ENCODE measurements at places on chromosomes 1 and 21.
A peak's percentile ranks its signal among the peaks of the same experiment; 100 is the strongest.

DNA sequence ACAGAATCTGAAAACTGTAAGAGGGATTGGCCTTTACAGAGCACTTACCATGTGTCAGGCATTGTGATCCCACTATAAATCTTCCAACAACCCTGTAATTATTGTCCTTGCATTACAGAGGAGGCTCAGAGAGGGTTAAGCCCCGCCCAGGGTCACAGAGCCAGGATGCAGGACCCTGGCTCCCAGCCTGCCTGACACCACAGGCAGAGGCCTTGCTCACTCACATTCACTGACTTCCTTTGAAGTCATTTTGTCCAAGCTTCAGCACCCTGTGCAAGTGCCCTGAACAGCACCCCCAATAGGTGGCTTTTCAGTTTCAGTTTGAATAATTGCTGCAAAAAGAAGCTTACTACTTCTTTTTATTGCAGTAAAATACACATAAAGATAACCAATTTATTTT lies 256.8 kb upstream of the NFIA start:
- DNase-seq: no peak

DNA sequence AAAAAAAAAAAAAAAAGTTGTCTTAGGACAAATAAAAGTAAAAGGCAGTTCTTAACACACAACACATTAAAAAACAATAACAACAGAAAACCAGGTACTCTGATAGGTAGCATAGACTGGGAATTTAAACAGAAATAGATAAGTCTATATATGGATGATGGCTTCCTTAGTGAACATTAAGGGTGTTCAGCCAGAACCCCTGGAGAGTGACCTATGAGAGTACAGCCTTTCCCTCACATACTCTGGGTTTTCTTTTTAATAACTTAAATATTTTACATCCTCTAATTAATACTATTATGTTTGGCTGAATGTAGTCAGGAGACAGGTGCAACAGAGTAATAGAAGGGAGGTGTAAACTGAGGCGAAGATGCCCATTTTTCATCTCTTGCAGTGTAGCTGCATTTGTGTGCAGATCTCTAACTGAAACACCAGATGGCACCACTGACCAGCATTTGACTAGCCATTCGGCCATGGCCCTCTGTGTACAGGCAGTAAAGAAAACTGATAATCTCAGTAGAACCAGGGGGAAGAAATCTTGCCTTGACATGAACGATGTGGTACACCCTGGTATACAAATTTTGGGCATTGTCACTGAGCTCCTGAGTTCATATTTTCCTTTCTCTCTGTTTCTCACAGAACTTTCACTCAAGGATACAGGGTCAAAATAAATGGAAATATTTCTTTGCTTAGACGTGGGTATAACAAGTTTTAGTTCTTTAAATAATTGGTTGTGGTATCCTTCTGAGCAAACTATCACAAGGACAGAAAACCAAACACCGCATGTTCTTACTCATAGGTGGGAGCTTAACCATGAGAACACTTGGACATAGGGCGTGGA lies 7.6 kb downstream of the TTF2 start:
- DNase-seq: no peak

- DNase-seq: peak; percentile 62
These were observed 411.0 kb upstream of the ESRRG start for GRCh38 chr1:217133958-217134856.

GRCh38 chr1:209870151-209870831 lies 42.5 kb downstream of the UTP25 start:
- no peak for DNase-seq

GRCh38 chr1:170562646-170563338 lies 30.8 kb downstream of the GORAB start:
- no peak for DNase-seq

DNA sequence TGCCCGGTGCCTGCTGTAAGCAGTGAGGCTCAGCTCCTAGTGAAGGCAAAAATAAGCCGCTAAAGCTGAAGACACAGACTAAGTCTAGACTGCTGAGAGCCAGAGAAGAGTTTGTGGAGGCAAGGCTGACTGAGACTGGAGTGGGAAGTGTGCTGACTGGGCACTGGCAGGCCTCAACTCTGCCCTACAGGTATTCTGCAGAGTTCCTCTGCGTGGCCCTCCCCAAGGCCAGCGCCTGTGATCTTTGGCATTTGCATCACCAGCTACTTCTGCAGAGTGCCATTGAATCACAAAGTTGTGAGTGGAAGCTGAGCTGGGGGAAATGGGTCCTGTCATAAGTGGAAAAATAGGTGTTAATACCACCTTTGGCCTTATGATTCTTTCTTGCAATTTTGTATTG lies 905.7 kb downstream of the PLA2G4A start:
- no peak for DNase-seq

DNA sequence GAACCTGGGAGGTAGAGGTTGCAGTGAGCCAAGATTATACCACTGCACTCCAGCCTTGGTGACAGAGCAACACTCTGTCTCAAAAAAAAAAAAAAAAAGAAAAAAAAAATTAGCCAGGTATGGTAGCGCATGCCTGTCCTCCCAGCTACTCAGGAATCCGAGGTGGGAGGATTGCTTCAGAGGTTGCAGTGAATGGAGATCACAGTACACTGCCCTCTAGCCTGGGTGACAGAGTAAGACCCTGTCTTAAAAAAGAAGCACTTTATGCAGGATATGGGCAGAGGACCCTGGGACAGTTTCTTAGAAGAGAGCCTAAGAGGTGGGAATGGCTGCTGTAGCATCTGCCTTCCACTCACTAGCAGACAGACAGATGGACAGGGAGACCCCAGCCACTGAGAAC lies 23.0 kb downstream of the IQGAP3 start:
- DNase-seq: no peak

DNA sequence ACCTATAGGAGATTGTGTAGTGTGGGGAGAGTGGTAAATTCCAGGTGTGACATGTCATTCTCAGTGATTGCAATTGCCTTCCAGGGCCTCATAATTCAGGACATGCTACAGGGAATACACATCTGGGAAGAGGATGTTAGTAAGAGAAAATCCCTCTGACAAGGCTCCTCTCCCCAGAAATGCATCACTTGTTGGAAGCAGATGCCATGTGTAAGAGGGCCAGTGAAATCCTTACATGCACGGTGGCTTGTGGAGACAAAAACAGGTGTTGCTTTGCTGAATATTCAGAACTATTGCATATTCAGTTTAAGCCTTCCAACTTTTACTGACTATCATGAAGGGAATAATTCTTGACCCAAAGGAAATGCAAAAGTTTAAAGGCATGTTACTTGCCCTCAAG lies 503.4 kb downstream of the NEGR1 start:
- no peak for DNase-seq

DNA sequence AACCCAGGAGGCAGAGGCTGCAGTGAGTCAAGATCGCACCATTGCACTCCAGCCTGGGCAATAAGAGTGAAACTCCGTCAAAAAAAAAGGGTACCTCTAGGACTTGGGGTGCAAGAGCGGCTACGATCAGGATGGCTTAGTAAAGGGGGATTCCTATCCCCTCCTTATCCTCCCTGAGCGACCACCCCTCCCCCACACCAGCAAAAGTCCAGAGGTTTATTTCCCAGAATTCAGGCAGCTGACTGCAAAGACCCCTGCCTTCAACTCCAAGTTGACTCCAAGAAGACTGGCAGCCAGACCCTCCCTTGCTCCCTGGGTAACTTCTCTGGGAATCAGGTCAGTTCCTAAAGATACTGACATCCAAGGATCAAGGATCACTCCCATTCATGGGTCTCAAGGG lies 12.4 kb upstream of the PRDM16 start:
- DNase-seq: peak; percentile 26

GRCh38 chr1:28421744-28422143 lies 52.2 kb downstream of the PHACTR4 start:
- DNase-seq: no peak

- no peak for DNase-seq
These were observed 24.2 kb downstream of the GNG4 start for GRCh38 chr1:235625340-235625739.

DNA sequence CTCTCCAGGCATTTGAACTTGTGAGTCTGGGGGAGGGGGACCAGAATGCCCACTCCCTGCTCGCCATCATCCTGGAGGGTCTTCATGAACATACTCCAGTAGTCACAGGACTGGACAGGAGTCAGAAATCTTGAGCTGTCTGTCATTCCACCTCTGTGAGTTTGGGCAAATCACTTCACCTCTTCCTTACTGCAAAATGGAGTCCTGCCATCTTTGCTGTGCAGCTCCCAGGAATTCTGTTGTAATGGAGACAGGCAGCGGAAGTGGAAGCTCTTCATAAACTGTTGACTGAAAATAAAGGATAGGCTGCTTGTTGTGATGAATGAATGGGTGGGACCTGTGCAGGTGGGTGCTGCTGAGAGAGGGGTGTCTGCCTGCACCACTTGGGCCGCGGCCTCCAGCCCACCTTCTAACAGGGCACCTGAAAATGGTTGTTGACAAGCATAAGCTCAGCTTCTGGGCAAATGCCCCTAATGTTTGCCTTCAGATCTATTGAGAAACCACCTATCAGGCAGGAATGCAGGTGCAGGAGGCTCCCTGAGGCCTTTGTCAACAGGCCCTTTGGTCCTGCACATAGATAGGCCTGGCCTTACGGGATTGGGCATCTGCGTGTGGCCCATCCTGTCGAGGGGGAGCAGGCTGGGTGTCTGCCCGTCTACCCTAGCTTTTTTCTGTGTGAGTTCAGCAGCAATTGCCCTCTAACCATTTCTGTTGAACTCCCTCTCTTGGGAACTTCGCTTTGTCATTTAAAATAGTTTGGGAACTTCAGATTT lies 321.0 kb downstream of the RPS6KC1 start:
- DNase-seq: no peak

GRCh38 chr1:183607322-183607980 lies 17.2 kb upstream of the NCF2 start:
- DNase-seq: no peak

GRCh38 chr21:28857752-28858151 lies 134.9 kb downstream of the LTN1 start:
- no peak for DNase-seq

- DNase-seq: no peak
These were observed 28.3 kb downstream of the THAP3 start for GRCh38 chr1:6652986-6653385.

DNA sequence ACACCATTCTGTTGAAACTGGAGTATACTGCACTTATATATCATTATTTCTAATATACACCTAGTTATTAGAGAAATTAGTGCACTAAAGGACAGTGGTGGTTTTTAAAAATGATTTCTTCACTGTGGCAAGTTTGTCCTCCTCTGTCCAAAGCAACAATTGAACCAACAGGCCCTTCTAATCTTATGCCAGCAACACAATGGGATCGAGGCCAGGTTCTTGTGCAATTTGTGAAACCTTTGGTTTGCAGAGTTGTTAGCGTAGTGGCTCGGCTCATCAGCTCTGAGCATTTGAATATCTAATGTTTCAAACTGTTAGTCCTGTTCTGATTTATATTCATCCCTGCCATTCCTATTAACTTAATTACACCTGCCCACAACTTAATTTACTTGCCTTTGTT lies 9.9 kb upstream of the LRRC39 start:
- no peak for DNase-seq

GRCh38 chr1:198687429-198687828 lies 48.6 kb downstream of the PTPRC start:
- no peak for DNase-seq

GRCh38 chr1:38027201-38028104 lies 14.9 kb downstream of the UTP11 start:
- DNase-seq: no peak

DNA sequence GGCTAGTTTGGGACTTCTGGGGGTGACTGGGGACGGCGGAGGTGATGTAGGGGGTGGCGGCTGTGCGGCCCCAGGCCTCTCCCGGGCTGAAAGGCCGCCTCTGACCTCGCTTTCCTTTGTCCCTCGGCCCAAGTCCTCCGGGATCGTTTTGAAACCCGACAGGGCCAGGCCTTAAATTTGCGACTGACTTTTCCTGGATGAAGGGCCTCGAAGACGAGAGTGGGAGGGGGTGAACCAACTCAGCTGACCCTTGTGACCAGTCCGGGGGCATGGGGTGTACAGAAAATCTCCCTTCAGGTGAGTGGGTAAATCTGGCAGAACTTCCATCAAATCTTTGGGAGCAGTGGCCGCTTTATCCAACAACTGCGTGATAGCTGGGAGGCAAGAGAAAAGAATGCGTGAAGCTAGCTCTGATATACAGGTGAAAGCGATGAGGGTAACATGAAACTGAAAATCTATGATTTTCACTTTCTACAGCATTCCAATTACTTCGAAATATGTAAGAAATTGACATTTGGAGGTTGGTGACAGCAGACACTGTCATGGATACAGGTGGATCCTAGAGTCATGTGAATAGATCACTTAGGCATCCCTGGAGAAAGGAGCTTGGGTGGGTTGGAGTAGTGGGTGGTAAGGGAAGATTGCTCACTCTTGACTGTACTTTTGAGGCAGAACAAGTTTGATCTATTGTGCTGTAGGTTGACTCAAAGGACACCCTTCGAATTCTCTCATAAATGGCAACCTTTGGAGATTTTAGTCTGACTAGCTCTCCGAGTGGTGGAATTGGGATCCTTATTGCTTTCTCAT lies 885 bp downstream of the AHCYL1 start:
- DNase-seq: no peak

- no peak for DNase-seq
These were observed 4.5 kb downstream of the E2F2 start for GRCh38 chr1:23526329-23527041.

- no peak for DNase-seq
These were observed 19.2 kb upstream of the DEPDC1 start for GRCh38 chr1:68516066-68516465.

- DNase-seq: no peak
These were observed 61.4 kb downstream of the FASLG start for GRCh38 chr1:172720339-172720738.

GRCh38 chr1:20192871-20193411 lies 6.6 kb upstream of the PLA2G2C start:
- DNase-seq: no peak

- DNase-seq: no peak
These were observed 503.8 kb upstream of the PLXNA2 start for GRCh38 chr1:208747979-208748378.

- DNase-seq: no peak
These were observed 8.3 kb downstream of the TRNP1 start for GRCh38 chr1:27001570-27002360.

DNA sequence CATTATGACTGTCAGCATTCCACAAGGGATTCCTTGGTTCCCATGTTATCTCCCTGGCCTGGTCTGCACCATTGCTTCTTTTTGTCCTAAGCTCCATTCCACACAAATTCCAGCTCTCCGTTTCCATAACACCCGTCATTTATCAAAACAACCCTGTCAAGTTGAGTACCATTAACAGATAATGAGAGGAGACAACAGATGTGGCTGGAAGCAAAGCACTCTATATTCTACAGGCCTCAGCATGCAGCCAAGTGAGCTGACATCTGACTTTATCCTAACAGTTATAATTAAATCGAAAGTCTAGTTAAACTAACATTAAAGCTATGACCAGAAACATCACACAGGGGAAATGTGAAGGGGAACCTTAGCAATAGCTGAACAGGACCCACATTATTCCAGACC lies 110.4 kb downstream of the RERE start:
- DNase-seq: no peak
